ENCODE measurements at places on chromosomes 4 and X. TPM values are rescaled to one million over a fixed set of nuclear protein-coding genes. Genes with fewer than 3 reads are reported as not detected.

DNA sequence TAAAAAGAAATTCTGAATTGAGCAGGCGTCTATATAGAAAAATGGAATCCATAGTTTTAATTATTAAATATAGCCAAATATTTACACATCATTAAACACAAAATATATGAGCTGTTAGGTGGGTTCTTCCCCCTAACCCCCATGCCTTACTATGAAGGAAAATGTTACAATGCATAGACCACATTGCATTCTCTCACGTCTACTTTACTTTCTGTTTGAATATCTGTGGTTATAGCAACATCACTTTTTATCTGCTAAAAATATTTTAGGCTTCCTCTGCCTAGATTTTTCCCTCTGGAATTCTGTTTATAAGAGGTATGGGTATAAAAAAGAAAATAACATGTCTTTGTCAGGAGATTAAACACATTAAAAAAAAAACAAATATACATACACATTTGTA, 73.1 kb downstream of the MAML3 start:
- peak; percentile 53 for DNase-seq

DNA sequence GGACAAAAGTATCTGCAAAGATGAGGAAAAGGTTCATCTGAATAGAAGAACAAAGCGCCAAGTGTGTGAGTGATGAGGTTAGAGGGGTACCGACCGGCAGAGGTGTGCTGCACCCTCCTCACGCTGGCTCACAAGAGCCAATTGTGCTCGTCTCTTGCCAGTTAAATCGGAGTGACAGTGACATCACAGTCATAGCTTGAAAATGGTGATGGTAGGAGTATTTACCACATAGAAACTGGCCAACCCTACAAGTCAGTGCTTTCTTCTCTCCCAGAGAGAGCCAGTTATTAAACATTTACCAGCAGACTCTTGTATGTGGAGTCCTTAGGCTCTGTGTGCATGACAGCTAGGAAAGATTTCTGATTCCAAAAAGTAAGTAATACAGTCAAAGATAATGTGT, 32.4 kb downstream of the CLDN22 start:
- DNase-seq = no peak

DNA sequence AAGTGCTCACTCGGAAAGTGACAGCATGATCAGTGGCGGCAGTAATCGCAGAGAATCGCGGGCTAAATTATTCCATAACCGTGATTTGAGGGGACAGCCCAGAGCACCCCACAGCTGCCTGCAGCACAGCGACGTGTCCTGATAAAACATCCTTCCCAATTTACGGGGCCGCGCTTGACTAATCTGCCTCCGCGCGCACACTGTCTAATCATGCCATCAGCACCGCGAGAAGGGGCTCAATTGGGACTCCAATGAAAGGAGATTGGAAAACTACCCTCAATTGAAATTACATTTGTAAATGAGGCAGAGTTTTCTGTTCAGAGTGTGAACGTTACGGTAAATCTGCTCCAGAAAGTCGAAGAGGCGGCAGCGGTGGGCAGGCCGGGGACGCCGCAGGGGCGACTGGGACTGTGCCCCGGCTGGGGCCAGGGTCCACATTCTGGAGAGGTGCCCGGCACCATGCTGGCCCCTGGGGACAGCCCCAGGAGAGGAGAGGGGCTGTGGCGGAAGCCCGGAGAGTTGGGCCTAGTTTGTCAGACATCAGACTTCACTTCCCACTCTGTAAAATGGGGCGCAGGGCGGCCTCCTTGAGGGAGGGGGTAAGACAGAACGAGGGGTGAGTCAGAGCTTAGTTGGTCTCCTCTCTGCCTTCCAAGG, 107.7 kb downstream of the FAM53A start:
- no peak for DNase-seq

Gene GUCY1A1
- 48.9 TPM for total RNA-seq

- DNase-seq = no peak
Observed at GRCh38 chr4:87916626-87917025, 58.9 kb upstream of the SPP1 start.

Gene MAGEB2
- not detected for total RNA-seq

DNA sequence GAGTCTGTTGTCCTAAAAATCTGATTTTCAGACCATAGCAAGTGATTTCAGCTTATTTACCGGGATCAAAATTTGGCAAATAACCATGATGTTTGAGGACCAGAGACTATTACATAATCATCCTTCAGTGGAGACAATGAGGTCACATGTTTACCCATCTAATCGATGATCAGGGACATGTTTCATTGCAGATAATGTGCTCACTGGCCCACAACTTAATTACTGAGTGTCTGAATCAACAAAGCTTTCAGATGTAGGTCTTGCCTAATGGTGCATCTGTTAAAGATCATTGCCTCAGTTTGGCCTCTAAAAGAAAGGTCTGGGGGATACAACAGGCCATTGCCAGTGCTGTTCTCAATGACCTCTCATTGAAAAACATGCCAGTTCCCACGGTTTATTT, 42.8 kb upstream of the KLHL34 start:
- no peak for DNase-seq

Gene FDCSP
- 6.0 TPM for total RNA-seq

- DNase-seq = no peak
Observed at GRCh38 chr4:33722254-33722653, 2522.1 kb downstream of the ARAP2 start.

DNA sequence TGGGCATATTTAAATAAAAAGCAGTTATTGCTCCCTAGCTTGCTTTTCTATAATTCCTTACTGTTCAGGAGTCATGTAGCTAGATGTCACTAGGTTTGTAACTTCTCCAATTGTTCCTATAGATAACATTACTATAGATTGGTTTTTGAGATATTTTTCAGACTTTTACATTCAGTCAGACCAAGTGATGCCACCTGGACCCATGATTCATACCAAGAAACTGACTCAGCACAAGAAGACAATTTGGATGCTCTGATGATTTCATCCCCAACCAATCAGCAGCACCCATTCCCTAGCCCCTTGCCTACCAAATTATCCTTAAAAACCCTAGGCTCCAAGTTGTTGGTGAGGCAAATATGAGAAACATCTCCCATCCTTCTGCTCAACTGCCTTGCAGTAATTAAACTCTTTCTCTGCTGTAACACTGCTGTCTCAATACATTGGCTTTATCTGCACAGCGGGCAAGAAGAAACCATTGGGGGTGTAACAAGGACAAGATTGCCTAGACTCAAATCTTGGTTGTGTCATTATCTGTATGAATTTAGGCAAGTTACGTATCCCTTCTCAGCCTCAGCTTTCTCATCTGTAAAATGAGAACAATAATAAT, 11.8 kb upstream of the NEIL3 start:
- no peak for DNase-seq

- no peak for DNase-seq
Observed at GRCh38 chr4:87174672-87175071, 45.7 kb downstream of the KLHL8 start.

DNA sequence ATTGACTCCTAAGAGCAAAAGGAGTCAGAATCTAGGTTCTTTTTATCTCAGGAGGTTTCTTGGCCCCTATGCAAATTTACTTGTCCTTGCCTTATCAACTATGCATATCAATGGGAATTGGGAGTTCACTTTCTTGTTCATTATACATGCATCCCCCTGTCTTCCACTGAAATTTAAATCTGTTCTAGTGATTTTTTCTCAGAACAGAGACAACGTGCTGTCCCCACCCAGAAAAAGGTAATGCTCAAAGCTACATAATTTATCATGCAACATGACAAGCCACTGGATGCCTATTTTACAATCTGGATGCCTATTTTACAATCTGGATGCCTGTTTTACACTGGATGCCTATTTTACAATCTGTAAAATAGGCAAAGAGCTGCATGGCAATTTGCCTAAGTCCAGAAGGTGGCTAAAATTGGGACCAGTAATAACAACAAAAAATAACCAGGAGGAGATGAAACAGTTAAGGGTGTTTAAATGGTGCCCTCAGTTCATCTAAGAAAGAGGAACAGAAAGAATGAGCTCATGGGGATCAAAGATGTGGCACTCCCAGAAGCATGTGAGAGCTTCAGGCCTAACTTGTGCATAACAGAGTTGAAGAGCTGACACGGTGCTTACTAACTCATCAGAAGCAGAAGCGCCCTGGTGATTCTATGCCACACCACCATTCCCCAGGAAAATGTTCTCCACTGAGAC, 537.8 kb upstream of the BOD1L1 start:
- DNase-seq = no peak

DNA sequence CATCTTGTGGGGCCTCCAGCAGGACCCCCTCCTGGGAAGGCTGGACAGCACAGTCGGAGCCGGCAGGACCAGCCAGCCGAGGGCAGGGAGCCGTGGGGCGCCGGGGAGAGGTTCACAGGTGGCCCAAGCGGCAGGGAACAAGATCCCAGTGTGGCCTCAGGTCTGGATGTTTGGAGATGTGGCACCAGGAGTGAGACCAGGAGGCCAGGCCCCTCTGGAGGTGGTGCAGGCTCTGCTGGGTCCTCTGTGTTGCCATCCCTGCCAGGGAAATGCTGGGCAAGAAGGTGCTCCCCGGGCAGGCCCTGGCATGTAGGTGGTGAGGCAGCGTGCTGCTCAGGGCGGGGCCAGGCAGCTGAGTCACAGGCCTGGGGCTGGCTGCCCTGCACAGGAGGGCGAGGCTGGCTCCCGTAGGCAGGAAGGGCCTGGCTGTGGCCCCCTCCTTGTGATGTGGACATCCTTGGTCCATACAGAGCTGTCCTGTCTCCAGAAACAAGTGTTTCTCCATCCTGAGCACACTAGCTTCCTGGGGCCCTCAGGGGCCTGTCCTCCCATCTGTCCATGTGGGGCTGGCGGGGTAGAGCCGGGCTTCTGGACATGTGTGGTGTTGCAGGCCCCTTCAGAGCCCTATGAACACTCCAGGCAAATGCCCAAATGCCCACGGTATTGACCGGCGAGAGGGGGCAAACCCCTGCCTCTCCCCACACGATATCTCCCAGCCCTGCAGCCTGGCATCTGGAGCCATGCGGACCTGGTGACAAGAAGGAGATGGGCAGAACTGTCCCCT, 4.8 kb upstream of the HGFAC start:
- DNase-seq = no peak

Gene CSAG2
- total RNA-seq = not detected

Gene TLR8
- 5.2 TPM for total RNA-seq

DNA sequence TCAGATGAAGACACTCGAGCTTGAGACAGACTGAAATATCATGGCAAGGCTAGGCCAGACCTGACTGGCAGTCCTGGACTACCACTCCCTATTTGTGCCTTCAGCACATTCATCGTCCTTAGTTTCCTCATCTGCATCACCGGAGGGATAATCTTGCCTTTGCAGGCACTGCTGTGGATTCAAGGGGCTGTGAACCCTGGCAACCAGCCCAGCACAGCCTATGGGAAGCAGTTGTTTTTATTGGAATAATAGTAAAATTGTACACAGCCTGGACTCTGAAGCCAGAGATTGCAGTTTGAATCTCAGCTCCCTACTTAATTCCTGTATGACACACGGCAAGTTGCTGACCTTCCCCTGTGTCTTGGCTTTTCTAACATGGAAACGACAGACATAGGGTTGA, 161.0 kb downstream of the NSUN7 start:
- DNase-seq = no peak

- DNase-seq = peak; percentile 9
Observed at GRCh38 chr4:2142630-2143427, 83.7 kb downstream of the NAT8L start.

DNA sequence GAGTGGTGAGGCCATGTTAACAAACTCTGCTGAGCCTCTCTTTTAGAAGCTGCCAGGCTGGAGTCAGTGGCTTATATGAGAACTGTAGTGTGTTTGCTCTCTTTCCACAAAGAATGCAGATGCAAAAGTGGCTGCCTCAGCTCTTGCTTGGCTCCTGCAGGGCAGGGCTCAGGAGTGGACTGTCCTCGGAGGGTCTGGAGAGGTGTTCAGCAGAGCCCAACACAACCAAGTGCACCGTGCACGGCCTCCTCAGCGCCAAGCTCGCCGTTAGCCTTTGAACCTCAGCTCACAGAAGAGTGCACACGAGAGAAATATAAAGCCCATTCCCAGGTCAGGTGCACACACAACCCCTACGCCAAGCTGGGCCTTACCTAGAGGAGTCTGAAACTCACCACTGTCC, 82.8 kb downstream of the C4orf51 start:
- DNase-seq = no peak

DNA sequence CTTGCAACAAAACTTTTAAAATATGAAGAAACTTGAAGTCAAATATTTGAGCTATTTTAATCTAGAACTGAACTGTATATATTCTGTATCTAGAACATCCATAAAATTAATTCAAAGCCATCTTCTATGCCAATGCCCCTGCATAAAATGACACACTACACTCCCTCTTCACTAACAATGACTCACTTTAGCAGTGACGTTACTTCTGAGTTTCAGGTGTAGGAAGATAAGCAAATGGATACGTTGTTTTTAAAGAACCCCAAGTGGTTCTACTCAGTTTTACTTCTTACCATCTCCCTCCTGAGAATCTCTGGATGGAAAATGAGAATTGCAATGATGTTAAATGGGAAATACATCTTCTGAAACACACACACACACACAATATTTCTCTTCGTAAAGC, 45.2 kb downstream of the CXXC4 start:
- DNase-seq = no peak

DNA sequence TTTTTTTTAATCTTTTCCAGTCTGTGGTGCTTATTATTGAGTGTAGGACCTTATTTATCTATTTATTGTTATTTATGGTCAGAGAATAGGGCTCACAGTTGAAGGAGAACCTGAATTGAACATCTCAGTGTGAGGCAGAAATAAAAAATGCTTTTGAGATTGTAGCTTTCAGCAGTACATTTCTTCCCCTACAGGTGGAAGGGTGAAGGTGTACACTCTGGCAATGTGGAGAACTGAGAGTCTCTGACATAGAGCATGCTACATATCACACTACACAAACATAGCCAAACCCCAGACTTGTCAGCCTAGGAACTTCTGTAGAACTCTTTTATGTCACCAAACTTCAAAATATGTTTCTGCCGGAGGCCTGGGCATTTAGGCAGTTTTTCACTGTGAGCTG, 140.2 kb downstream of the STIM2 start:
- no peak for DNase-seq

DNA sequence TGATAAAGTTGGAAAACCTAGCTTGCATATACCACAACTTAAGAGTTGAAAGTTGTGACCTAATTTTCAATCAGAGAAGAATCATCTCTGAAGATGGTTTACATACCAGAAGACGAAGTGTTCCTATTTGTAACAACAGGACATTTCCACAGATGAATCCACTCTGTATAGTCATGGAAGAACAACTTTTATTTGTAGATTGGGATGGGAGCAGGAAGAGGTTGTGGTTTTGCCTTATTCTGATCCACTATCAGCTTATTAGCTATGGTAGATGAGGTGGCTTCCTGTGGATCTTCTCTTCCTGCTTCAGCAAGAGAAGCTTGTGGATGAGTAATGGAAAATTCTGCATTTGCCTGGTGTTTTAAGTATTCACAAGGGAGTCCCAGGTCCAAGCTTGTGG, 18.6 kb upstream of the SUPT20HL1 start:
- DNase-seq = no peak

DNA sequence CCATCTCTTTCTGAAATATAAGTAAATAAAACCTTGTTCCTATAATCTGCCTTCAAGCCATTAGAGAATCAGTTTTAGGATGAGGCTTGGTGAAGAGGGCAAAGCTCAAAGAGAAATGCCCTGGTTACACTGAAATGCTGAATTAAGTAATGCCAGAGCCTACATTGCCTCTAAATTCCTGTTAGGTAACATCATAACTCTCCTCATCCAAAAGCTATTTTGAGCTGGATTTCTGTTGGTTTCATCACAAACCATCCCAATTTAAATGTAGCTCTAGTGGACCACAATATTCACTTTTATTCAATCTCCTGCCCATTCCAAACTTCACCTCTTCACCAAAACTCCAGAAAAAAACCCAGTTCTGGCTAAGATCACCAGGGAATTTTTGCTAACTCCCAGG, 1319.7 kb upstream of the TENM3 start:
- no peak for DNase-seq
